ENCODE measurements at places on chromosomes 3 and 15.

GRCh38 chr15:54097019-54097418, 118.8 kb downstream of the UNC13C start:
- no peak for DNase-seq

GRCh38 chr3:73448761-73449301, 175.9 kb downstream of the PDZRN3 start:
- DNase-seq = no peak

DNA sequence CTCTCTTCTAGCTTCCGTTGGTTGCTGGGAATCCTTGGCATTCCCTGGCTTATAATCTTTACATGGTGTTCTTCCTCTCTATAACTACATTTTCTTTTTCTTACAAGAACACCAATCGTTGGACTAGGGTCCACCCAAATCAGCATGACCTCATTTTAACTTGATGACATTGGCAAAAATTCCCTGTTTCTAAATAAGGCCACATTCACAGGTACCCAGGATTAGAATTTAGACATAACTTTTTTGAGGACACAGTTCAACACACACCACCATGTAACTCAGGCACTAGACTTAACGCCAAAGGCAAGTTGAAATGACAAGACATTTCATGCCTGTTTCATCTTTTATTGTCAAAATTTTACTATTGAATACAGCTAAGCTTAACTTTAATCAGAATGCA, 93.0 kb downstream of the NECTIN3 start:
- no peak for DNase-seq

GRCh38 chr3:32296251-32297204, 58.0 kb downstream of the CMTM8 start:
- DNase-seq = no peak

DNA sequence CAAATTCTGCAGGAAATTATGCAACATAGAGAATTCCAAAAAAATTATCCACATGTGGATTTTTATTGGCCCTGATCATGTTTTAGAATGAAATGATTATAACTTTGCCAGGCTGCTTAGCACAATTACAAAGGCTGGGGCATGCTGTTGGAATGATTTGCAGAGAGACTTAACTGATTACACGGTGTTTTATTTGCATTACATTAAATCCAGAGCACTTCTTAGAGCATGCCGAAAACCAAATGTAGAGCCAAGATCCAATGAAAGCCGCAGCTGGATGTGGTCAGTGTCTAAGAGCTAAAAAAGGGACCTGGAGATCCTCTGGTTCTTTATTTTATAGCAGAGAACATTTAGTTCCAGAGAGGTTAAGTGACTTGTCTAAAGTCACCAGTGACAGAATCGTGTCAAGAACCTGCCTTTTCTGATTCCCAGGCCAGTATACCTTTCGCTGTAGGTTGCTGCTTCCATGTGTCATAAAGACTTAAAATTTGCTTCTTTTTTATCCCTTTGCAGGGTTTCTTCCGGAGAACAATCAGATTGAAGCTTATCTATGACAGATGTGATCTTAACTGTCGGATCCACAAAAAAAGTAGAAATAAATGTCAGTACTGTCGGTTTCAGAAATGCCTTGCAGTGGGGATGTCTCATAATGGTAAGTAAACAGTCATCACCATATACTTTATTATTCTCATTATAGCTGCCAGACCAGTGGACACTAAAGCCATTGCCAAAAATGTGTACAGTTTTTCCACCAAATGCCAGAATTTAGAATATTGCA, 92.0 kb upstream of the TSEN2 start:
- no peak for DNase-seq

- DNase-seq = no peak
These were observed 95.0 kb upstream of the GALNT15 start for GRCh38 chr3:16079519-16079918.

DNA sequence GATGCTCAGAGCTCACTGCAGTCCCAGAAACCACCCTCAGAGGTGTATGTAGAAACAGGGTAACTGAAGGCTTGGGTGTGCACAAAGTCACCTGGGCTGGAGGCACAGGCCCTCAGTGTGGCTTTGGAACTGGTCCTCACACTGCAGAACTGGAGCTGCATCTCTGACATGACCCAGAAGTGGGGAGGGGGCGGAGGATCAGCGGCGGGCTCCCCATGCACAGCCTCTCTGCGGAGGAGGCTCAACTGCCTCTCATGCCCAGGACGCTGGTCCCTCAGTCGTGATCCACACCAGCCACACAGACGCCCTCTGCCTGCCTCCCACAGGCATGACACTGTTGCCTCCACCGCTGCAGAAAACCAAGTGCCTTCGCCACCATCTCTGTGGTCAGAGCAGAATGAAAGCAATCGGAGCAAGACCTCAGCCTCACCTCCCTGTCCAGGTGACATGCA, 73.7 kb downstream of the TM2D3 start:
- peak; percentile 41 for DNase-seq
